ENCODE measurements at places on chromosomes 12 and 14.
A peak's percentile ranks its signal among the peaks of the same experiment; 100 is the strongest.

DNA sequence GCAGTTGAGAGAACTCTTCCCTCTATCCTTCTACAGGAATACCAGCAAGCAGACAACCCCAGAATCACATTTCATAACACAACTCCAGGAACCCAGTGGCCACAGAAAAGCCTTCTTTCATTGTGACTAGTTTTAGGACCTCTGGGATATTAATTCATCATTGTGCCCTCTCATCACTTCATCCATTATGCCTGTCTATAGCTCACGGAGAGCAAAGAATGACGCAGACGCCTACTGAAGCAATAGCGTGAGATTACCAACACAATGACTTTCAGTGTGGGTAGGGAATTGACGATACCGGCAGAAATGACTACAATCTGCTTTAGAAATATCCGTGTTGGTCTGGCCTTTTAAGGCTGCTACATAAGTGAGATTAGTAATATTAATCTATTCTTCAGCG is 158.1 kb upstream of the FOXG1 start:
- no peak for DNase-seq

DNA sequence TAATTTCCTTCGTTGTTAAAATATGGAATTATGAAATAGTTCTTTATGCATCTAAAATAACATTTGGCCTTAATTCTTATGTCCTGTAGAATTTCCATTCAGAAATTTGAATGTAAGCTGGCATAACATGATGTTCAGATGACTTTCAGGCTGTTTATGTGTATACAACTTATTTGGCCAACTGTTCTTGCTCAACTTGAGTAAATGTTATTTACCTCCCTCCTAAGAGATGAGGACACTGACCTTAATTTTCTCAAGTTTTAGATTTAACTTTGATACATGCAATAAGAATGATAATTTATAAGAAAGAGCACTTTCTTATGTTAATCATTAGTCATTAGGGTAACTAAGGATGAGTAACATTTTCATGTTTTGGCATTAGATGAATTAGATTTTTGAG is 365.4 kb downstream of the AEBP2 start:
- no peak for DNase-seq

GRCh38 chr12:15563663-15564062 is 225.5 kb downstream of the EPS8 start:
- peak; percentile 27 for DNase-seq

DNA sequence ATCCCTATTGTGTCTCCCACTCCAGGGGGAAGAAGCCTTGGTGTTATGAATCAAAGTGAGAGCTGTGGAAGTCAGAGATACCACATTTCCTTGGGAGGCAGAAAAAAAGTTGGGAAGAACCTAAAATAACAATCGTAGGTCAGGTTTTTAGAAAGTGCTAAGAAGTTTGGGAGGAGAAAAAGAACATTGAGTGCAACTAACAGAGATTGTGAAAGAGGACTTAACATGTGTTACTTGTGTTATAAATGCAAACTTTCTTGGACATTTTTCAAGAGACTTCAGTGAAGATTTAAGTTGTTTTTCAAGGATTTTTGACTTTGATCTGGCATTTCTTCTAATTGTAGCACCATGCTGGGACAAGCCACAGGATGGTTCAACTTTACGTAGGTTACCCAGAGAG is 7.8 kb upstream of the ERP27 start:
- no peak for DNase-seq

DNA sequence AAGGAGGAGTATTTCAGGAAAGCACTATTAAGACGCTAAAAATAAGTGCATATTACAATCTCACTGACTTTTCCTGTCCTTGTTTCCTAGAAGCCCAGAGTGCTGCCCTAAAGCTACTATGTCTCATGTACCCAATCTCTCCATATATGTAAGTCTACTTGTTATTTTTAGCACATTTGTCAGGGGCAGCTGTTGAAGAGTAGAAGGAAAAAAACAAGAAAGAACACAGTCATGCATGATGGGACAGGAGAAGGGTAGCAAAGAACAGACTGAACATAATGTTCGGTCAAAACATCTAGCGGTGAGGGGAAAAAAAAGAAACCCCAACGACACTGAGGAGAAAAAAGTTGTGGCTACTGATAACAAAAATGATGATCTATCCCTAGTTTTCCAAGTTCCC is 14.3 kb downstream of the YBX3 start:
- no peak for DNase-seq

DNA sequence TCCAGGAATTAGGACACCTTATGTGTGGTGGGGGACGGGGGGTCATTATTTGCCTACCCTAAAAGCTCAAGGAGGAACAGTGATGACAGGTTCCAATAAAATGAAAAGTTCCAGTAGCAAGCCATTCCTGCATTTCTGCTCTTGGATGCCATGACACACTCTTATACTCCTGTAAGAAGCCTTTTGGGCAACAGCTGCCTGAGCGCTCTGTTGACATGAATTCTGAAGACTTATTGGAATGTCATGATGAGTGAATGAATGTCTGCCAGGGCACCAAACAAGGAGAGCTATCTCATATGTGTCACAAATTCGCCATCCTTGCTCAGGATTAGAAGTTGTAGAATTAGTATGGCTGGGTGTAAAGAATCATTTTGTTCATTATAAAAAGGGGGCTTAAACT is 36.3 kb downstream of the PTGER2 start:
- DNase-seq, result no peak

GRCh38 chr14:95440951-95441350 is 75.5 kb downstream of the SYNE3 start:
- DNase-seq, result no peak

Measured in stimulated activated CD4-positive, alpha-beta T cell treated with anti-CD3 and anti-CD28 coated beads, Interleukin-4, amount 100 ng/mL, for 4 hours (primary cell).